Stimulated activated CD4-positive, alpha-beta T cell treated with anti-CD3 and anti-CD28 coated beads, TNF-alpha, amount 100 ng/mL, for 48 hours (primary cell): ENCODE measurements at places on chromosomes 3 and 15.

DNA sequence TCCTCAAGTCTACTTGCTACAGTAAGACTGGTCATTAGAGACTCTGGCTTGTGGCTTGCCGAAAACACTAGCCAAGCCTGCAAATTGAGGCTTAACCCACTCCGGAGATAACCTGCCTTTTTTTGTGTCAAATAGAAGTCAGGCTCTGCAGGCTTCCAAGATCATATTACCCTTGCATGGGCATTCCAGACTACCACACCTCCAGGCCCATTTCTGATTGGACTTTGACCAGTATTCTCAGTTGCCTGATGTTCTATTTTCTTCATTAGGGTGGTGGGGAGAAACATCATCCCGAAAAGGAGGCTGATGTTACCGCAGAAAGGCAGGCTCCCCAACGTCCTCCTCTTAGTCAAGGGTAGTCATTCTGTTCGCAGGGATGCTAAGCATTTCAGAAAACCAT is 68.1 kb upstream of the FOXP1 start:
- no peak for DNase-seq

DNA sequence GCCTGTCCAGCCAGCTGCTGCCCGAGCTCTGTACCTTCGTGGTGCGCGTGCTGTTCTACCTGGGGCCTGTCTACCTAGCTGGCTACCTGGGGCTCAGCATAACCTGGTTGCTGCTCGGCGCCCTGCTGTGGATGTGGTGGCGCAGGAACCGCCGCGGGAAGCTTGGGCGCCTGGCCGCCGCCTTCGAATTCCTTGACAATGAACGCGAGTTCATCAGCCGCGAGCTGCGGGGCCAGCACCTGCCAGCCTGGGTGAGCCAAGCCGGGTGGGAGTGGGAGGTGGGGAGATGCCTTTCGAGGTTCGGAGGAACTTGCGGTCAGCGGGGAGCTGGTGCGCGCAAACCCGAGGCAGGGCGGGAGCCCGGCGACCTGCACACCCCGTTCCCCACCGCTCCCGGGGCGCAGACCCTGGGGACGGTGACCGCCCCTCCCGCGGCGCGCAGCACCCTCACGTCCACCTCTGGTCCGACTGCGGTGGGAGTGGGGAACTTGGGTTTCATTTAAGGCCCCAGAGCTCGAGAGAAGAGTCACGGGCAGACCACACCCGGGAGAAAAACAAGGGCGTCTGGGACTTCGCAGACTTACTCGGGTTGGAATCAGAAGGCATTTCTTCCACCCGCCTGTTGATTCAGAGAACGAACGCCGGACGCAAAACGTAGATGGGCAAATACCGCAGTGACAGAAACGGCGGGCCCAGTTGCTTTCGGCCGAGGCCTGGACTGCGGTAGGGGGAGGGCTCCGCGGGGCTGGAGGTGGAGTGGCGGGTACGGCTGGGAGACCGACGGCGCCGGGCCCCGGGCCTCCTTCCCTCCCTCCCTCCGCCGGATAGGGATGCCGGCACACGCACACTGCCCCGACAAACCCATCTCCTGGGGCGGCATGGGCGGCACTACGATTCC is 708 bp downstream of the ESYT3 start:
- DNase-seq: no peak

GRCh38 chr15:54064365-54064764 is 86.1 kb downstream of the UNC13C start:
- DNase-seq: no peak

DNA sequence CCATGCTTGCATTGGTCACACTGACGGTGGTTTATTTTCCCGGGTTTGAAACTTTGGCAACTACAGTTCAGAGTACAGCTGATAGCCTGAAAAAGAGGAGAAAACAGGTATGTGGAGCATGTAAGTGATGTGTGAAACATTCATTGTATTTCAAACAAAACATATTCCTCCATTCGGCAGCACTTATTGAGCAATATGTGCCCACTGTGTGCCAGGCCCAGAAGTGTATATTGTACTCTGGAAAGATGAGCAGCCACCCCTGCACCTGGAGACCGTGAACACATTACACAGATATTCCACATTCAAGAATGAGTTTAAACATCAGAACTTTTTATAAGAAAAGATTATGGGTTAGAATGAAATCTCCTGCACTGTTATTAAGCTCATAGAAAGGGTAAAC is 16.3 kb downstream of the BNC1 start:
- no peak for DNase-seq

DNA sequence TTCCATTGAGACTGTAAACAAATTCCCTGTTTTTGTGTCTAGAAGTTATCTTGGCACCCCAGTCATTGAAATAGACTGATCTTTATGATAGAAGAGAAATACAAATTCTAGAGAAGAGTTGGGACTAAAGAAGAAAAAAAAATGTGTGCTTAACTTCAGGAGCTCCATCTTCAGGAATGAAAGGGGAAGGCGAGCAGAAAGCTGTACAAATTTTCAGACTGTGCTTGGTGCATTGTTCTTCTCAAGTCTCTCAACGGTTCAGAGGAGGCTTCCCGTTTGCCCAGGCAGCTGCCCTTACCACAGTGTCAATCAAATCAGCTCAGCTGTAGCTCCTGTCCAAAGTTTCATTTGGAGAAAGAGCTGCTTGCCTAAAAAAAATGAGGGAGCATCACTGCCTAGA is 41.7 kb downstream of the OXSM start:
- no peak for DNase-seq
